Muscle of leg (tissue), 16 donors: ENCODE measurements at places on chromosomes 1 and 21. TPM values are rescaled to one million over a fixed set of nuclear protein-coding genes. Genes with fewer than 3 reads are reported as not detected.
A peak's percentile ranks its signal among the peaks of the same experiment; 100 is the strongest.

GRCh38 chr1:14681182-14681581 lies 82.7 kb downstream of the KAZN start:
- H3K27ac ChIP-seq: no peak overlapping the region
- H3K4me3 ChIP-seq: no peak overlapping the region
- DNase-seq: no peak
- H3K36me3 ChIP-seq: no peaks in the 10 kb centered on the region
- no peaks in the 10 kb centered on the region for H3K27me3 ChIP-seq

DNA sequence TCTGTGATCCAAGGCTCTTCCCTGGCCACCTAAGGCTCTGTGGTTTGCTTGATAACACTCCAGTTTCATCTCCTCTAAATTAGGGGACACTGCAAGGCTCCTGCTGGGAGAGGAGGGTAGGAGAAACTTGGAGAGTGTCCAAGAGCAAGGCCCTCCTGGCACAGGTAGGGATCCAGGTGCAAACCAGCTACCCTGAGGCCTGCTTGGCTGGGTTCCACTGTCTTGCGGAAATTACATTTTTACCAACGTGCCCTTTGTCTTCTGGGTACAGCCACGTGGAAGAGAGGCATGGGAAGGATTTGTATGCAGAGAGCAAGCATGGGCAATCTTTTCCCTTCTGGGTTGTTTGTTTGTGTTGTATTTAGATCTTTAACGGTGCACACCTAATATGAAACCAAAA lies 132.5 kb downstream of the PRDM2 start:
- no peak for DNase-seq
- H3K4me1 ChIP-seq: no peaks in the 10 kb centered on the region
- peaks cover 6% of the 10 kb centered on the region for H3K27me3 ChIP-seq
- H3K4me3 ChIP-seq: no peak overlapping the region

GRCh38 chr1:47921935-47922415 lies 75.2 kb downstream of the TRABD2B start:
- H3K4me1 ChIP-seq: peaks cover 8% of the 10 kb centered on the region
- H3K4me3 ChIP-seq: no peak overlapping the region
- H3K36me3 ChIP-seq: no peaks in the 10 kb centered on the region
- peaks cover 1% of the 10 kb centered on the region for H3K27me3 ChIP-seq
- DNase-seq: no peak
- no peak overlapping the region for H3K27ac ChIP-seq

DNA sequence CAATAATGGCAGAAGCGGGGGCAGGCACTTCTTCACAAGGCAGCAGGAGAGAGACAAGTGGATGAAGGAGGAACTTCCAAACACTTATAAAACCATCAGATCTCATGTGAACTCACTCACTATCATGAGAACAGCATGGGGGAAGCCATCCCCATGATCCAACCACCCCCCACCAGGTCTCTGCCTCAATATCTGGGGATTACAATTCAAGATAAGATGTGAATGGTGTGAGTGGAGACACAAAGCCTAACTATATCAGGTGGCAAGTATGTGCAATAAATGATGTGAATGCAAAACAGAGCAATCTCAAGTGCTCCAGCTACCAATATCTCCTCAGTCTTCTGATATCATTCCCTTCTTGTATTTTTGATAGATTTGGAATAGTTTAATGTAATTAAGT lies 12.4 kb downstream of the CFHR2 start:
- H3K4me1 ChIP-seq: no peaks in the 10 kb centered on the region
- no peaks in the 10 kb centered on the region for H3K27me3 ChIP-seq
- no peaks in the 10 kb centered on the region for H3K36me3 ChIP-seq
- H3K4me3 ChIP-seq: no peak overlapping the region
- no peak overlapping the region for H3K27ac ChIP-seq
- no peak for DNase-seq

DNA sequence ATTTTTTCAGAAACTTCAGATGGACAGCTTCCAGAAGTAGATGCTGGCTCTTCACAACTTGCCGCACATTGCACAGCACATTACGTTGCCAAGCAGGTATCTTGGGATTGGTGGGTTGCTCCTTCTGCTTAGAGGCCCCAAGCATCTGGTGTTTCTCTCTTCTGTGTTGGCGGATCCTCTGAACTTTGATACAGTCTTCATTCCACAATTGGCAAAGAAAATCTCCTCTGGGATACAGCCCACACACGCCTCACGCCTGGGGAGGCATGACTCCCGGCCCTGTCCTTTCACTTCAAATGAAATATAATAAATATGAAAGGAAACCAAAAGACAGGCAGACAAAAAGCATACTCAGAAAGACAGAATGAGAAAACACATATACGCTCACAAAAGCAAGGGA lies 72.3 kb upstream of the PPP2R5A start:
- no peaks in the 10 kb centered on the region for H3K36me3 ChIP-seq
- no peak overlapping the region for H3K27ac ChIP-seq
- no peak overlapping the region for H3K4me3 ChIP-seq
- H3K27me3 ChIP-seq: no peaks in the 10 kb centered on the region

GRCh38 chr21:34609933-34610549 lies 4.9 kb downstream of the RCAN1 start:
- H3K4me1 ChIP-seq: peaks cover 13% of the 10 kb centered on the region
- H3K27me3 ChIP-seq: no peaks in the 10 kb centered on the region
- no peak overlapping the region for H3K4me3 ChIP-seq
- H3K36me3 ChIP-seq: no peaks in the 10 kb centered on the region
- no peak overlapping the region for H3K27ac ChIP-seq
- DNase-seq: no peak

DNA sequence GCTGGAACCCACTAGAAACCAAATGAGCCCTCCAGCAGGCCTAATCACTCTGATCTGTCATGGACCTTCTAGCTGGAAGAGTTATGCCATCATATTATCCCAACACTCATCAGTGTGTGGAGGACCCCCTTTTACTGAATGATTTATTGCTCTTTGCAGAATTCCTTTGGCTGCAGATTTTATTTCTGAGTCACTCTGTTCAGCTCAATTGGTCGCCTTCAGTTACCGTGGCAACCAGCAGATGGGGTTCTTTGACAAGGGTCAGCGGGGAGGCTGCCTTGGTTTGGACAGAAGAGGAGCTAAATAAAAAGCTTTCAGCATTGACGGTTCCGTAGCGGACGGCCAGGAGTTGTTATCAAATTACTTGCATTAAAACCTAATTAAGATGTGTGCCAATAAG lies 220.1 kb downstream of the SDCCAG8 start:
- peaks cover 7% of the 10 kb centered on the region for H3K4me1 ChIP-seq
- no peaks in the 10 kb centered on the region for H3K36me3 ChIP-seq
- H3K27me3 ChIP-seq: no peaks in the 10 kb centered on the region
- H3K27ac ChIP-seq: no peak overlapping the region
- H3K4me3 ChIP-seq: no peak overlapping the region

- H3K27ac ChIP-seq: no peak overlapping the region
- no peaks in the 10 kb centered on the region for H3K36me3 ChIP-seq
- no peak for DNase-seq
- H3K4me3 ChIP-seq: no peak overlapping the region
- H3K27me3 ChIP-seq: peaks cover 2% of the 10 kb centered on the region
These were observed 37.7 kb upstream of the LRP8 start for GRCh38 chr1:53365437-53366063.

DNA sequence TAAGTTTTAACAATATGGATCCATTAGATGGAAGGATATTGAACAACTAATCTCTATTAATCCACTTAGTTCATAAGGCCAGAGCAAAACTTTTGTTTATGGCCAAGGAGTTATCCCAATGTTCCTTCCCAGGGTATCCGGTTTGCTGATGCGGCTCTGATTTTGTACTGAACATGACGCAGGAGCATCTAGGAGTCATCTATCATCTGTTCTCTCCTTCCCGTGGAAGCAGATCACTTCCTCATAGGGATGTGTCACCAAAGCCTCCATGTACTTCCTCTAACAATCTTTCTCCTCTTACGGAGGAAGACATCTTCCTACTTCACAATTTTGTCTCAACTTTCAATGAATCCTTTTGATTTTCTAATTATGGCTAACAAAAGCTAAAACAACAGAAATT lies 206.6 kb downstream of the APP start:
- no peak overlapping the region for H3K4me3 ChIP-seq
- no peak overlapping the region for H3K27ac ChIP-seq
- peaks cover 7% of the 10 kb centered on the region for H3K4me1 ChIP-seq
- no peaks in the 10 kb centered on the region for H3K27me3 ChIP-seq

DNA sequence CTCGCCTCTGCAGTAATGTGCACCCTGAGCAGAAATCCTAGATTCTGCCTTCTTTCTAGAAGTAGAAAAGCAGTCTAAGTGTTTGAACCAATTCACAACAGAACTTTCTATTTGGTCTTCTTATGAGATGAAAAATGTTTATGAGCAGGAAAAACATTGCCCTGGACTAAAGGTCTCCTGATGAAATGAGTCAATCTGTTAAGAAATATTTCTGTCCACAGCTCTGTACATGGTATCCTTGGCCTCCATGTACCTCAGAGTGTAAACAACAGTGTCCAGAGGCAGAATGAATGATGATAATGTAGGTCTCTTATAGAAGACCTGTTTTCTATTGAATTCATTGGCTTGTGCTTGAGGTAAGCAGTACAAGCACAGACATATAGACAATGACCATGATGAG lies 6.2 kb upstream of the APCS start:
- no peaks in the 10 kb centered on the region for H3K36me3 ChIP-seq
- no peaks in the 10 kb centered on the region for H3K27me3 ChIP-seq
- H3K4me1 ChIP-seq: no peaks in the 10 kb centered on the region
- H3K4me3 ChIP-seq: no peak overlapping the region

GRCh38 chr1:159266832-159267231 lies 35.3 kb upstream of the FCER1A start:
- no peaks in the 10 kb centered on the region for H3K36me3 ChIP-seq
- no peaks in the 10 kb centered on the region for H3K27me3 ChIP-seq
- no peak overlapping the region for H3K27ac ChIP-seq
- no peaks in the 10 kb centered on the region for H3K4me1 ChIP-seq
- DNase-seq: no peak

GRCh38 chr1:214318956-214319736 lies 38.2 kb downstream of the SMYD2 start:
- H3K4me1 ChIP-seq: no peaks in the 10 kb centered on the region
- H3K27ac ChIP-seq: no peak overlapping the region

GRCh38 chr21:45428534-45428933 lies 23.6 kb downstream of the COL18A1 start:
- H3K4me3 ChIP-seq: no peak overlapping the region
- no peaks in the 10 kb centered on the region for H3K36me3 ChIP-seq
- no peak overlapping the region for H3K27ac ChIP-seq
- H3K4me1 ChIP-seq: peaks cover 43% of the 10 kb centered on the region

DNA sequence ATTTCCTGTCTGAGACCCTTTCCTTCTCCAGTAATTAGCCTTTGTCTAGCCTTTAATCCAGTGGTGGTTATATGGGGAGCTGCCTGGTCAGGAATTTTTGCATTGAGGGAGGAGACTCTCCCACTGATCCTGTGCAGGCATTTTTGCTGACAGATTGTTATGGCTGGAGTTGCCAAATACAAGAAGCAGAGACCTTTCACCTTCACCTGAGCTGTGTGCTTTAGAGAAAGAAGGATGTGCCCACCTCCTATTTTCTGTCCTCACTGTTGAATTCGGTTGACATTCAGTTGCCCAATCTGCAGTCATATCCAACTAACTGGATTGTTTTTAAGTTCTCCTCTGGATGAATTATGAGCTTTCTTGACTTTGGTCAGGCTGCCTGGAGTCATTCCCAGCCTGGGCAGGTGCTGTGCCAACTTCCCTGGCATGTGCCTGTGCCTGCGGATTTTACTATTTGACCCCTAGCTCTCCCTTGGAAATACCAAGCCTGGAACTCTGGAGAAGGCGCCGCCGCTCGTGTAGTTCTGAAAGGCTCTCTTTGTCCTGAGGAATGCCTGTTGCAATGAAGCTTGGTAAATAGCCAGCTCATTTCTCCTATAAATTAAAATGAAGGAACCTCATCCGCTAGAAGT lies 143.9 kb downstream of the NOS1AP start:
- no peak overlapping the region for H3K27ac ChIP-seq
- no peak overlapping the region for H3K4me3 ChIP-seq
- no peaks in the 10 kb centered on the region for H3K36me3 ChIP-seq
- DNase-seq: peak; percentile 43
- peaks cover 26% of the 10 kb centered on the region for H3K4me1 ChIP-seq

DNA sequence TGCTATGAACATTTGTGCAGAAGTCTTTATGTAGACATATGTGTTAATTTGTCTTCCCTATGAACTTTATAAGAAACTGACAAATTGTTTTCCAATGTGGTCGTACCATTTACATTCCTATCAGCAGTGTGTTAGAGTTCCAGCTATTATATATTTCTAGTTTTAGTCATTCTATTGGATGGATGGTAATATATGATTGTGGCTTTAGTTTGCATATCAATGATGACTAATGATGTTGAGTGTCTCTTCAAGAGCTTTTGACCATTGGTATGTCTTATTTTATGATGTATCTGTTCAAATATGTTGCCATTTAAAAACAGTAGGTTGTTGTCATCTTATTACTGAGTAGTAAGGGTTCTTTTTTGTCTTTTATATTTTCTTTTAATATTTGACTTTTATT lies 16.2 kb upstream of the ZNF326 start:
- H3K36me3 ChIP-seq: no peaks in the 10 kb centered on the region
- H3K27me3 ChIP-seq: no peaks in the 10 kb centered on the region
- DNase-seq: no peak
- no peak overlapping the region for H3K4me3 ChIP-seq
- H3K27ac ChIP-seq: no peak overlapping the region
- peaks cover 2% of the 10 kb centered on the region for H3K4me1 ChIP-seq

DNA sequence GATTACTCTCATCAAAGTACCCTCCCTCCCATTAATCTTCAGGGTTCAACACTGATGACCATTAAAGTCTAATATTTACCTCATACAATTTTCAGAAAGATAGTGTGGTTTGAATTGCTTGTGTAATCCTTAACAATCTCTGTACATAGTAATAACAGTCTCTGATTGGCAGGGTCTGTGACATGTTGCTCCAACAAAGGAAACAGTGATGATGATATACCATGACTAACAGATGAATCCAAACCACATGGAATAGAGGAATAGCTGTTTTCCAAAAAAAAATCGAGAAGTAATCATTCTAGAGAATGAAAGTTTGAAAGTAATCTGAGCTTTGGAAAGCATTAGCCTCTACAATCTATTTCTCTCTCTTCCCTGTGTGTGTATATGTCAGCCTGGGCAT lies 610.1 kb upstream of the NEGR1 start:
- peak; percentile 9 for DNase-seq
- no peak overlapping the region for H3K27ac ChIP-seq
- no peaks in the 10 kb centered on the region for H3K4me1 ChIP-seq
- no peaks in the 10 kb centered on the region for H3K27me3 ChIP-seq
- H3K4me3 ChIP-seq: no peak overlapping the region
- no peaks in the 10 kb centered on the region for H3K36me3 ChIP-seq

GRCh38 chr1:118158924-118159323 lies 26.1 kb downstream of the SPAG17 start:
- H3K4me1 ChIP-seq: no peaks in the 10 kb centered on the region
- no peak overlapping the region for H3K27ac ChIP-seq
- no peaks in the 10 kb centered on the region for H3K36me3 ChIP-seq
- no peaks in the 10 kb centered on the region for H3K27me3 ChIP-seq
- DNase-seq: no peak

The IVL gene
- total RNA-seq: not detected

The INTS11 gene
- total RNA-seq: 55.9 TPM

The CD1B gene
- total RNA-seq: 0.09 TPM

The PCSK9 gene
- 3.1 TPM for total RNA-seq

The AURKAIP1 gene
- total RNA-seq: 74.8 TPM

The STK40 gene
- 12.3 TPM for total RNA-seq

The RSPH1 gene
- 0.04 TPM for total RNA-seq
